NCI-H1417 treated with DMSO at 0.1 percent for 48 hours (cell line): ENCODE measurements at places on chromosomes 4 and X.

DNA sequence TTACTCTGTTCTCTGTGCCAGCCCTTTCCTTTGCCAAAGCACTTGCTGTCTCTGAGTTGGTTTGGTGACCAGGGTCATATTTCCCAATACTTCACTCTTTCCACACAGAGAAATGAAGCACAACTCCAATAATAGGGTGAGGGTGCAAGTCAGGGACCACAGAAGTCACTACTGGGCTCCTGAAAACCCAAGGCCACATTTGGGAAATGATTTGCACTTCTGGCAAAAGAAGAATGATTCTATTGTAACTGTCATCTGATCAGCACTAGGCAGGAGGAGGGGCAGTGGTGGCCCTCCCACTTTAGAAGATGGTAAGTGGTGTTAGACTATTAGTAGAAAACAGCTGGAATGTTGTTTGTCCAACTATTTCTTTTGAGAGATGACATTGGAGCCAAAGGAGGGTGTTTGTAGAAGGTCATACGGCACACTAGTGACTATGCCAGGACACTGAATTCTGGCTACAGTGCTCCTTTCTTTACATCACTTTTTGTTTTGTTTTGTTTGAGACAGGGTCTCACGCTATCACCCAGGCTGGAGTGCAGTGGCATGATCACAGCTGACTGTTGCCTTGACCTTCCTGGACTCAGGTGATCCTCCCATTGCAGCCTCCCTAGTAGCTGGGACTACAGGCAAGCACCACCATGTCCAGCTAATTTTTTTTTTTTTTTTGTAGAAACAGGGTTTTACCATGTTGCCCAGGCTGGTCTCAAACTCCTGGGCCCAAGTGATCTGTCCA, 10.8 kb upstream of the HADH start:
- DNase-seq: no peak

DNA sequence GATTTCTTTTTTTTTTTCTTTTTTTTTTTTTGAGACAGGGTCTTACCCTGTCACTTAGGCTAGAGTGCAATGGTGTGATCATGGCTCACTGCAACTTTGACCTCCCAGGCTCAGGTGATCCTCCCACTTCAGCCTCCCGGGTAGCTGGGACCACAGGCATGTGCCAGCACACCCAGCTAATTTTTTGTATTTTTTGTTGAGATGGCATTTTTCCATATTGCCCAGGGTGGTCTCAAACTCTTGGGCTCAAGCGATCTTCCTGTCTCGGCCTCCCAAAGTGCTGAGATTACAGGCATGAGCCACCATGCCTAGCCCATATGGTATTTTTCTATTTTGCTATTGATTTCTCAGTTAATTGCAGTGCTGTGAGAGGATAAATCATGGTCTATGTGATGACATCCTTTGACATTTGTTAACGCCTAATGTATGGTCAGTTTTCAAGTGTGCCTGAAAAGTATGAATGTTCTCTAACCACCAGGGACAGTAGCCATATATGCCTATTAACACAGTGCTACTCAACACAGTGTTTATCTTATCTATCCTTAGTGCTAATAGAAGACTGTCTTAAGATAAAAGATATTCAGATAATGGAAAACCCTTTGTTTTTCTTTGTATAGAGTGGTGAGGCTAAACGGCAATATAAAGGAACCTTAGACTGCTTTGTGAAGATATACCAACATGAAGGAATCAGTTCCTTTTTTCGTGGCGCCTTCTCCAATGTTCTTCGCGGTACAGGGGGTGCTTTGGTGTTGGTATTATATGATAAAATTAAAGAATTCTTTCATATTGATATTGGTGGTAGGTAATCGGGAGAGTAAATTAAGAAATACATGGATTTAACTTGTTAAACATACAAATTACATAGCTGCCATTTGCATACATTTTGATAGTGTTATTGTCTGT, 9.1 kb upstream of the HSPA4L start:
- no peak for DNase-seq

- DNase-seq: no peak
These were observed 613 bp upstream of the ARSJ start for GRCh38 chr4:113979905-113980615.

DNA sequence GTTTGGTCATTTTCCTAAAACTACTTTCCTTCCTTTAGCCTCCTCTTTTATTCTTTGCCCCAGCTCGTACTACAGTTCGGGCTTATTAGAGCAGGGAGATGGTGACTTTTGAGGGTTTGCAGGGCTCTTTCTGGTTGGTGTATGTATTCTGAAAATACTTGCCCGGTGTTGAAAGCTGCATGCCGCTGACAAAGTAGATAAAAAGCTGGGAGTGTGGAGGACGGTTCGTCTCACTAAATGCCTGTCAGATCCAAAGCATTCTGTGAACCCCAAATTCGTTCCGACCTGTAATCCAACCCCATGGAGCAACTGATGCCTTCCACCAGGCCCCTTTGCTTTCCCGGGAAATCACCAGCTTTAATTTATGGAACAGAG, 19.2 kb downstream of the TRIM2 start:
- DNase-seq: no peak

- no peak for DNase-seq
These were observed 42.1 kb upstream of the ANKRD50 start for GRCh38 chr4:124754681-124755080.

DNA sequence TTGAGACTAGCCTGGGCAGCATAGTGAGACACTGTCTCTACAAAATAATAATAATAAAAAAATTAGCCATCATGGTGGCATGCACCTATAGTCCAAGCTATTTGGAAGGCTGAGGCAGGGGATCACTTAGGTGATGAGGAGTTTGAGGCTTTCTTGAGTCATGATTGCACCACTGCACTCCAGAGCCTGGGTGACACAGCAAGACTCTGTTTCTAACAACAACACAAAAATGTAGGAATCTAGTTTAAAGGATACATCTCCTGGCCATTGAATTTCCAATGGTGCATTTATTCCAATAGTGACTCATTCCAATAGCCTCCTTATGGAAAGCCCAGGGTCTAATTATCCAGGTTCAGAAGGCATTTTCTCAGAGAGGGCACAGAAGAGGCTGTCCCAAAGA, 21.9 kb upstream of the HERC6 start:
- DNase-seq: no peak

DNA sequence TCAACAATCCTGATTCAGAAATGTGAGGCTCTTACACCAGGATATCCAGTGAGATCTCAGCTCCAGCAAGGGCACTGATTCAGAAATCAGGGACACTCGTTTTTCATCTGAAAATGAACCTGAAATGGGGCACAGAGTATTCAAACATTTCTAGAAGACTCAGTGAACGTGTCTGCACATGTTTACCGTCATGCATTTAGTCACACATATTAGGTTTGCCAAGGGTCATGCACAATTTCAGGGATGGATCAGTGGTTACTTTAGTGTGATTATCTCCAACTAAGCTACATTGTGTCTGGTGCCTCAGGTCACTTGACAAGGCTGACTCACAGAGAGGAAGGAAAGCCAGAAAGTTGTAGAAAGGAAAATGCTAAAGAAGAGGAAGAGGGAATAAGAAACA, 33.6 kb upstream of the SPANXN2 start:
- DNase-seq: no peak

DNA sequence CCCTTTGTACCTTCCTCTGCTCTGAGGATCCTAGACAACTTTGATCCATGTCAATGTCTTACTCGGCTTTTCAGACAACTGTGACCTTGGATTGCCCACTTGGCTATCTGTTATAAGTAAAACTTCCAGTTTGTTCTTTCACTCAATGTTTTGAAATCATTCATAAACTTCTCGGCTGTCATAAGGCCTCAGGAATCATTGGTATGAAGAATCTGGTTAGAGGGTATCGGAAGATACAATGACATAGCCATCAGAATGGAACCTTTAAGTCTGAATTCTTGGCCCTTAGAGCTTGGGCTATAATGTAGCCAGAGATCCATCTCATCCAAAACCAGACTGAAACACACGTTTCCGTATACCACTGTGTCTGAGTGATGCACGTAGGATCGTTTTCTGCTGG, 59.0 kb upstream of the WDR1 start:
- DNase-seq: no peak
